ENCODE measurements at places on chromosomes 7 and 10.

GRCh38 chr10:110437351-110437605 lies 60.4 kb upstream of the DUSP5 start:
- no peak for DNase-seq

DNA sequence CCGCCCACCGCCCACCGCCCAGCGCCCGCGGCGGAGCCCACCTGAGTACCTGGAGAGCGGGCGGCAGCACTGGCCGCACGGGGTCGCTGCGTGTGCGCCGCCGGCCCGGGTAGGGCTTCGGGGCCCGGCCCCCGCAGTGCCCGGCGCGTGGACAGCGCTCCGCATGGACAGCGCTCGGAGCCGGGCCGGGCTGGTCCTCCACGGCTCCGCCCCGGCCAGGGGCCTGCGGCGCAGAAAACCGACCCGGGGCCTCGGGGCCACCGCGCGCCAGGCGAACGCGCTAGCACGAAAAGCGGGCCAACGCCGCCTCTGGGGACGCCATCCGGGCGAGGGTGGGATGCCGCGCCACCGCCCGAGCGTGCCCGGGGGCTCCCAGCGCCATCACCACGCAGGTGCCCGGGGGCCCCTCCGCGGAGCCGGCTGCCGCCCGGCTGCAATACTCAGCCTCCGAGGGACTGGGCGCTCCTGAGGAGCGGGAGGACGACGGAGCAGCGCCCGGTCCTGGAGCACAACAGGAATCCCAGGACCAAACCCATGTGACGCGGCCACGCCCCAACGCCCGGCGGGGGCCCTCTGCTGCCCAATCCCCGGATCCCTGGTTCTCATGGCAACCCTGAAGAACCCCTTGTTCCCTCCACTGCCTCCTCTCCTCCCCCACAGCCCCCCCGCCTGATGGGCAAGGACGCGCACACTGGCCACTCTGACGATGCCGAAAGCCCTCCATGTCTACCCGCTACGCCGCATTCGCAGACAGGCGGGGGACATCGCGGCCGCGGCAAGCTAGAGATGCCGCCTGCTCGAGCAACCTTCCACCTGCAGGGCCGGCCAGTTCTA lies at the start of gene GRB10:
Gene GRB10 (minus strand): TSS at position 522 of the 834 bp plus-strand sequence. CDS start 50,574 bp downstream, outside the sequence.
- DNase-seq, result peak; percentile 63

DNA sequence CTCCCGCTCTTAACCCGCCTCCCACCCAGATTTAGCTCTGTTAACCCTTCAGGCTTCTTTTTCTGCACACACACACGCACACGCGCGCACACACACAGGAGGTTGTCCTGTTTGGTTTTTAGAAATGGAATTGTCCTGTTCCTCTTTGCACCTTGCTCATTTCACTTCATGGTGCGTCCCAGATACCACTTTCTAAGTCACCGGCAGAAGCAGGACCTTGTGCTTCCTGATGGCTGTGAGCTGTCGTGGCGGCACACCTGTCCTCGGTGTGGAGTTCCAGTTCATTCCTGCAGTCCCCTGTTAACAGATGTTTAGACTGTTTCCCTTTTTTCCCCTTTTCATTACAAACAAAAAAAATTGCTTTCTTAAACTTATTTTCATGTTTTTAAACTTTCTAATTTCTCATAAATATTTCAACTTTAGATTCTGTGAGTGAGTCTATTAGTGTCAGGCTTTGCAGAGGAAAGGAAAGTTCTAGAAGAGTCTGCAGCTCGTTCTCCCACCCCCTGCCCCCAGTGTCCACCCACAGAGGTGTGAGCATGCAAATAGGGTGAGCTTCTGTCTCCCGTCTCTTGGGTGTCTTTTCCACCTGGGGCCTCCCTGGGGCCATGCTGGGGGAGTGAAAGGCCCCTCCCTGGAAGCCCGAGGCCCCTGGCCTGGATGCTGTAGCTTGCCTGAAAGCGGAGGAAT lies 85.5 kb downstream of the LHPP start:
- no peak for DNase-seq

DNA sequence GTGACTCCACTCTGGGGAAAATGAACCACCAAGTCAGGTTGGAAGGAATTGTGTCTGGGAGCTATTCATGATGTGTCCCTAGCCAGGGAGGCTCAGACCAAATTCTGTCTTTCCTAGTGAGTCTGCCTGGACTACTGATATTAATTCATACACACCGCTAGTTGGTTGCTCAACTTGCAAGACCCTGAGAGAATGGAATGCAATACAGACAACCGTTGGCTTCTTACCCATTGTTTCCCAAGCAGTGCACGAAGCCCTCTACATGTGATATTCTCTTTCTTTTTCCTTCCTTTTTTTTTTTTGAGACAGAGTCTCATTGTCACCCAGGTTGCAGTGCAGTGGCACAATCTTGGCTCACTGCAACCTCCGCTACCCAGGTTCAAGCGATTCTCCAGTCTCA lies 19.4 kb upstream of the SRGN start:
- no peak for DNase-seq

- DNase-seq, result no peak
Measured at GRCh38 chr7:26699766-26700165, 164.6 kb downstream of the SKAP2 start.

DNA sequence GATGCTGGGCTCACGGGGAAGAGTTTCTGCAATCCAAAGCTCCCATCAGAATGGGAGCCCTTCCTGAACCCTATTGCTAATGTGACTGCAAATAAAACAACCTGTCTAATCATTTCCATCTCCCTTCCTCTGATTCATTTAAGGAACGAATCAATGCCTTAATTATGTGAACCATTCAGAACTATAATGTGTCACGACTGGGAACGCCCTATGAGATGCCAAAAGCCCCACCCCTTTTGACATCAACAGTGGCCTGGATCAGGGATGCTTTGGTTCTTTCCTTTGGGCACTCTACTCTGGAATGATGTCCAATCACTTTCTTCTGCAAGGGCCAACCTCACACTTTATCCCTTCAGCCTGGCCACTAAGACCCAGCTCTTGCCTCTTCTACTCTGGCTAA lies 195.4 kb upstream of the AOAH start:
- no peak for DNase-seq

- DNase-seq, result no peak
Measured at GRCh38 chr10:14879928-14880193, 1.2 kb downstream of the SUV39H2 start.

GRCh38 chr7:149886018-149886415 lies 12.2 kb downstream of the ATP6V0E2 start:
- no peak for DNase-seq

DNA sequence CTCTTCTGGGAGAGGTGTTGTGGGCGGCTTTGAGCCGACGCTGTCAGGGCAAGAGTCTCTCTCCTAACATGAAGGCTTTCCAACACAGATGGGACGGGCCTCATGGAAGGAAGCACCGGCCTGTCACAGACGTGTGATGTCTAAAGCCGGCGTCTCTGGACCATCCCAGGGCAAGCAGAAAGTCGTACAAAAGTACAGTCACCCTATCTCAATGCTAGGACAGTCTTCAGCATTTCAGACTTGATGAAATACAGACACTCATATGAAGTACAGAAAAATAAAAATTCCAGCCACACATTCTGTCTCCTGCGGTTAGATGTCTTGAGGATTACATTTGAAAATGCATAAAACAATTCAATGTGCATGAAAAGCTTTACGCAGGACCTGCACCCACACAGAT lies 30.6 kb downstream of the CYP2W1 start:
- DNase-seq, result no peak

GRCh38 chr10:97462309-97462708 lies 16.3 kb downstream of the ZDHHC16 start:
- no peak for DNase-seq

- DNase-seq, result no peak
Measured at GRCh38 chr7:64113981-64114380, 68.7 kb downstream of the ZNF727 start.

DNA sequence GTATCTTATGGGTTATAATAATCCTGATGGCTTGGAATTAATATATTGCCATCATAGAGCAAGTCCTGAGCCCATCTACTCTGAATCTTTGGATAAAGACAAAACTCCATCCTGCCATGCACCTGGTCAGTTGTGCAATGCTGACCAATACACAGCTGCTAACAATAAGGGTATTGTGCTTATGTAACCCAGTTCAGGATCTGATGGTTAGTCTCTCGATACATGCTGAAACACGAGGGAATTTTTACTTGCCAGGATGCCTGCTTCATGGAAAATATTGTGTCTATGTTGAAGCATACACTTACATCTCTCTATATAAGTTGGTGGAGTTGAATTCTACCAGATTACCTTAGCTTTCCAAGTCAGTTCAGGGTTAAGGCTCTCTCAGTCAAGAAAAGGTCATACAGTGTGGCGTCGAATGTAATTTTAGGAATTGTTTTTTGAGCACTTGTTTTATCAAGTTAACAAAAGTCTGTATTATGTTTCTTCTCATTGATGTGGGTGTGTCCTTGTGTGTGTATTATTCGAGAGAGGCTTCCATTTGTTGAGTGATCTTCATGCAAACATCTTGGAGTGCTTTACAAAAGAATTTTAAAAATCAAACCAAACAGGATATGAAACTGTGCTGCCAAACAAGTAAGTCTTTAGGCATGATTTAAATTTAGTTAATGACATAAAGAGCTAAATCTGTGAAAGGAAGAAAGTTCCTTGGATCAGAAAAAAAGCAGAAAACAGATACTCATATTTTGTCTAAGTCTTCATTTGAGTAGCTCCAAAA lies 449.1 kb downstream of the SUGCT start:
- no peak for DNase-seq

- no peak for DNase-seq
Measured at GRCh38 chr7:32140210-32140939, 70.2 kb upstream of the PDE1C start.

Data from right kidney (tissue), 9 donors.